ENCODE measurements at places on chromosomes 3 and 15.

GRCh38 chr3:71219744-71220638 is 363.5 kb downstream of the FOXP1 start:
- no peak for DNase-seq

DNA sequence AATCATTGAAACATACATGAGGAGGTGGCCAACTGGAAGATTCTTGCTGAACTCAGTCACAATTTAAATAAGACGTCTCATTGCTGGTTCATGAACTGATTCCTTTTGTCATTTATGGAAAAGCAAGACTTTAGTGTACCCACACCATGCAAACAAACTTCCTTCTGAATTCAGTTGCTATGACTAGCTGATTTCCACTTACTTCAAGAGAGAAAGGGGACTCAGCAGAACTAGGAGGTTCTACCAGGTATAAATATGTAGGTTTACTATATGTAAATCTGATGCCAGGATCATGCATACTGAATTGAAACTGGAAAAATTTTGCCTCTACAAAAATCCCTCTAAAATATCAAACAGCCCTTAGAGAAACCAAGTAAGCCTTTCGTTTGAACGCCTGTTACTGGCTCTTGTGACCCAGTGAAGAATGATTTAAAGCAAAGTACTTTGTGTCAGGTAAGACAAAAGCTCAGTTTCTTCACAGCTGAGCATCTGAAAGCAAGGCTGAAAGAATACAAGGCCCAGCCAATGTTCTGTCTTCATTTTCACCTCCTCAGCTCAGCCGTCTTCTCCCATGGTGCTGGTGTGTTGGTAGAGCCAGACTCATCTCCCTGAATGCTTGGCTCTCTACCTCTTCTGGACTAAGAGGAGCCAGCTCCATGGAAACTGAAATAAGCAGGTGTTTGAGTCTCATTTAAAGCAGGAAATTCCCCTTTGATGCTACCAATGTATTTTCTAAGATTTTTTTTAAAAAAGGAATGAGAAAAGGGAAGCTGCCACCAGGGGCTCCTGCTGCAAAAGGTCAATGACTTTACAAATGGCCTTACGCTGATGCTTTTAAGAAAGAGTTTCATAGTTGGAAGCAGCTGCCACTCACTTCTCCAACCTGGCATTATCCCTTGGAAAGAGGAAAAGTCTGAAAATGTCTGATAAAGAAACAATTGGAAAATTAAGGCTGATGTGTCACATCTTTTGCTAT is 301.6 kb downstream of the EFHB start:
- no peak for DNase-seq

DNA sequence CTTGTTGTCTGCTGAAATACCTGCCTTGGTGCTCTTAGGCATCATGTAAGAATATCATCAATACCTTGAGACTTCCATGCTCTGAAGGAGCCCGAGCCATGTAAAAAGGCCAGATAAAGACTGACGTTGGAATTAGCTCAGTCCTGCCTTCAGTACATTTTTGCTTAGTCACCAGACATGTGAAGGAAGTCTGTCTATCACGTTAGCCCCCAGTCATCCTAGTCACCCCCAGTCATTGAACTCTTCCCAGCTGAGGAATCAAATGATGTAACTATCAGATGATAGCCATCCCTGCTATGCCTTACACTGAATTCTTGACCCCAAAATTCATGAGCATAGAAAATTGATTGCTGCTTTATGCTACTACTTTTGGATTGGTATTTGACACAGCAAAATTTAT is 351.2 kb upstream of the SGO1 start:
- DNase-seq, result no peak

DNA sequence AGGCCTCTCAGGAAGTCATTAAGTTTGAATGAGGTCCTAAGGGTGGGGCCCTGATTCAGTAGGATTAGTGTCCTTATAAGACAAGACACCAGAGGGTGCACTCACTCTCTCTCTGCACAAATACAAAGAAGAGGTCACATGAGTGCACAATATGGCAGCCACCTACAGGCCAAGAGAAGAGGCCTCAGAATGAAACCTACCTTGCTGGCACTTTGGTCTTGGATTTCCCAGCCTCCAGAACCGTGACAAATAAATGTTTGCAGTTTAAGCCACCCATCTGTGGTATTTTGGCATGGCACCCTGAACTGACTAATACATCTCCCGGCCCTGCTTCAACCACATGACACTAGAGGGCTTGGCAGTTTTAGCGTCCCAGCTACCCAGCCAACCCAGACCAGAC is 73.9 kb upstream of the CHRNB4 start:
- peak; percentile 23 for DNase-seq

- DNase-seq, result no peak
Measured at GRCh38 chr3:42009456-42009855, 47.6 kb upstream of the ULK4 start.

GRCh38 chr3:20186600-20187004 is 596 bp upstream of the SGO1 start:
- no peak for DNase-seq

- no peak for DNase-seq
Measured at GRCh38 chr15:43489191-43489590, 3.8 kb downstream of the TP53BP1 start.

- DNase-seq, result no peak
Measured at GRCh38 chr3:171307988-171308387, 152.2 kb downstream of the TNIK start.

DNA sequence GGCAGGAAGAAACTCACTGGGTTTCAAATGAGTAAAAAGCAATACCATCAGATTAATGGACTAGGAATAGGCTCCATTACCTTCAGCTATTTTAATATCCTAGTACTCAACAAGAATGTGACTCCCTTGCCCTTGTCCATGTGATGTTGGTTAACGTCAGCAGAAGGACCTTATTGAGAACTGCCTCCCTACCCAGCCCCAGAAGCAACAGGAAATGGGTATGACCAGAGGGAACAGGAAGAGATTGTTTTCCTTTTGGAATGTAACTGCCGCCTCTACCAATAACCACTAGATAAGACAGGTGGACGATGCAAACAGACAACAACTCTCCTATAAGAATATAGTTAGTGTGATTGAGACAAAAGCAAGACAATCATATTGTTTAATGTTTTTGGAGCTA is 10.4 kb upstream of the MME start:
- DNase-seq, result no peak

- DNase-seq, result no peak
Measured at GRCh38 chr3:10253731-10254130, 5.5 kb downstream of the TATDN2 start.

- no peak for DNase-seq
Measured at GRCh38 chr3:114308830-114309229, 15.0 kb downstream of the TIGIT start.

DNA sequence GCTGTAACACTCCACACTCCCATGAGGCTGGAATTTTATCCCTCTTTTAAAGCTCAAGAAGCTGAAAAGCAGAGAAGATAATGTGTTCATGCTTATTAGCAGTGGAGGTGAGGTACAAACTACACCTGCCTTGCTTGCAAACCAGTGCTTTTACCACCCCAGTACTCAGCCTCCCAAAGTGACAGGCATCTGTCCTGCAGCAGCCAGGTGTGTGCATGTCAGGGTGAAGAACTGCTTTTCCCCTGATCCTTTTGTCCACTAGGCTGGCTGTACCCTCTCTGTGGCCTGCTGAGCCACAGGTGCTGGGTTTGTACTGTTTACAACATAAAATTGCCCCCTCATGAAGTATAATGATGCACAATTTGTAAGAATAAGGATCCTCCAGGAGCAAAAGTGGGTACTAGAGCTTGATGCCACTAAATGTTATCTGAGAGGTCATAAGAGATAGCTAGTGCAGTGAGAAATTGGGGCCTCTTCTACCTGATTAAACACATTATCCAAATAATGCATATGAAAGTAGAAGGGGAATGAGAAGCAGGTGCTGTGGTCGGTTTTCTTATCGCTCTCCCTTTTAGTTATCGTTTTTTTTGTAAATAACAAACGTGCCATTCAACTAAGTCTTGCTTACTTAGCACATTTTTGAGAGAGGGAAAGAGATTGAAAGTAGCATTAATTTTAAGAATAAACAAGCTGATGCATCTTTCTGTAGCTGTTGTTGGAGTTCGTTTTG is 39.2 kb upstream of the GADL1 start:
- no peak for DNase-seq

DNA sequence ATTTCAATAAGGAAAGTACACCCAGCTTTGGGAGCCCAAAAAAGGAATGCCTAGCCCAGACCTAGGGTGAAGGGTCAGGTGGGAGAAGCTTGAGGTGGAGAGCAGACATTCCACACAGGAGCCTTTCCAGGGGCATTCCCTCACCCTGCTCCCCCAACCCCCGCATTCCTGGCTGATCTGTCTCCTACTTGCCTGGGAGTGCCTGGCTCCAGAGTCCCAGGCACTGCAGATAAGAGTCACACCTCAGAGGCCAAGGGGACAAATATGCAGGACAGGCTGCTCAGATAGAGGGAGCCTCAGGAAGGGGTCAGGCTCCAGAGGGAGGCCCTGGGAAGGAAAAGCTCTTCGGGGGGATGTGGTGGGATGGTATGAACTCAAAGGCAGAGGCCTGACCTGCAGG is 20.8 kb upstream of the HCN4 start:
- DNase-seq, result no peak

All from A673 (cell line).